ENCODE measurements at places on chromosomes 2 and 18.

GRCh38 chr2:136206613-136207012 lies 88.7 kb upstream of the CXCR4 start:
- no peak for DNase-seq

GRCh38 chr2:215107216-215108056 lies 31.0 kb downstream of the ABCA12 start:
- no peak for DNase-seq

DNA sequence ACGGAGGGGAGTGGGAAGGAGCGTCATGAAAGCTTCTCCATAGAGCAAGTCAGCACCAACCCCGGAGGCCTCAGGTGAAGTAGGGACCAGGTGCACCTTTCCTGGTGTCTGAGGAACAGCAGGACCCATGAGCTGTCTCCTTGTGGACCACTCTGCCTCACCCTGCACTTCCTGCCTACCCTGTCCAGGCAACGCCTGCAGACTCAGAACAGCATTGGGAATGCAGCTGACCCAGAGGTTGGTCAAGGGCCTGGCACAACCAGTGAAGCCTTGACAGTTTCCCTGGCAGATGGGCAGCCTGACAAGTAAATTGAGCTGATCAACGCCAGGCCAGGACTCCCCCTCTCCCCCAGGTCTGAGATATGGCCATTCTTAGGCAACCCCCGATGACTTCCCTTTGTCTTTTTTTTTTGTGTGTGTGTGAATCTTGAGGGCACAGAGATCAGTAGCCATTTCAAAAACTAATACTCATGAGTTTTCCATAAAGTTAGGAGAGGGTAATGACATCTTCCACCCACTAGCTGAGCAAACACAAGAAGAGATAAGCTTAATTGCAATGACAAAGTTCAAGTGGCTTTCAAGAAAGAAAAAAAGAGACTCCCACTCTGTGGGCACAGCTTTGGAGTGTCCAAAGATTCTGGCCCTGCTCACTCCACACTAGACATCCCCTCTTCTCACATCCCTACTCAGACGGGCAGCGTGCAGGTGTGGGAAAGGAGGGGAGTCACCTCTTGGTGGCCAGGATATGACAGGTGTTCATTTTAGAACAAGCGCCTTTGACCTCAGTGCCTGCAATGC lies 3.5 kb upstream of the FABP1 start:
- no peak for DNase-seq

DNA sequence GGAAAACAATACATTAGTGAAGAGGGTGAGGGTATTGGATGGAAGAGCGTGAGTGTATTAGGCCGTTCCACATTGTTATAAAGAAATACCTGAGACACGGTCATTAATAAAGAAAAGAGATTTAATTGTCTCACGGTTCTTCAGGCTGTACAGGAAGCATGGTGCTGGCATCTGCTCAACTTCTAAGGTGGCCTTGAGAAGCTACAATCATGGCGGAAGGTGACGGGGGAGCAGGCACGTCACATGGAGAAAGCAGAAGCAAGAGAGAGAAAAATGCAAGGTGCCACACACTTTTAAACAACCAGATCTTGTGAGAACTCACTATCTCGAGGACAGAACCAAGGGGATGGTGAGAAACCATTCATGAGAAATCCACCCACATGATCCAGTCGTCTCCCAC lies 18.2 kb downstream of the HPCAL1 start:
- no peak for DNase-seq

DNA sequence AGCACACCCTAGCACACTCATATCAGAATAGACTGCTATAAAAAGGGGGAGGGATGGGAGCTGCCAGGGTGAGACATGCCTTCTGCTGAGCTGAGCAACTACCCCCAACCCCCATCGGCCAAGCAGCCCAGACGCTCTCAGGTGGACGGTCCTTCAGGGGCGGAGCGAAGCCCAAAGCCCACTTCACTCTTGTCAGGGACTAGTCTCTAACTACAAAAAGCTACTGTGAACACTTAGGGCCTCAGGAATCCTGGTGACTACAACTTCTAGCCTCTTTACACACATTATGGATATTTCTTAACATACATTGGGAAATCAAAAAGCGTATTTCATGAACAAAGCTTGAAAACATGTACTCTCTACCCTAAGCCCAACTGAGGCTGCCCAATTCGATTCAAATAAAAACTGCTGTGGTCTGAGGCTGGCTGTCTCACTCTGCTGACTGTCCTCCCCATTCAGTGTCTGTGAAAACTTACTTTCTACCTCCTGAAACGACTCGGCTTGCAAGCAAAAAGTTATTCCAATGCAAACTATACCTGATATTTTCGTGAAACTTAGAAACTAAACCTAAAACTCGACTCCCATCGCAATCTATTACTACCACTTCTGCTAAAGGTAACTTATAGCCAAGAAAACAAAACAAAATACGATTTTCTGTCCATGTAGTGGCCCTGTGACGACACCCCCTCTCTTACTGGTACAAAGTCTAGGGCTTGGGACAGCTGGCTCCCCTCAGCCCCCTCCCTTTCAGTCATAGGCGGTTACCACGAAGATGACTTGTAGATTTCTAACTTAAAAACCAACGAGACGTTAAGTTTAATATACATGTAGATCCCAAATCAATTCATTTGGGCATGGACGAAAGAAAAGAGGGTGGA lies 1.2 kb downstream of the SERTAD2 start:
- DNase-seq, result no peak

GRCh38 chr2:139544186-139544851 lies 764.1 kb upstream of the NXPH2 start:
- DNase-seq, result no peak

DNA sequence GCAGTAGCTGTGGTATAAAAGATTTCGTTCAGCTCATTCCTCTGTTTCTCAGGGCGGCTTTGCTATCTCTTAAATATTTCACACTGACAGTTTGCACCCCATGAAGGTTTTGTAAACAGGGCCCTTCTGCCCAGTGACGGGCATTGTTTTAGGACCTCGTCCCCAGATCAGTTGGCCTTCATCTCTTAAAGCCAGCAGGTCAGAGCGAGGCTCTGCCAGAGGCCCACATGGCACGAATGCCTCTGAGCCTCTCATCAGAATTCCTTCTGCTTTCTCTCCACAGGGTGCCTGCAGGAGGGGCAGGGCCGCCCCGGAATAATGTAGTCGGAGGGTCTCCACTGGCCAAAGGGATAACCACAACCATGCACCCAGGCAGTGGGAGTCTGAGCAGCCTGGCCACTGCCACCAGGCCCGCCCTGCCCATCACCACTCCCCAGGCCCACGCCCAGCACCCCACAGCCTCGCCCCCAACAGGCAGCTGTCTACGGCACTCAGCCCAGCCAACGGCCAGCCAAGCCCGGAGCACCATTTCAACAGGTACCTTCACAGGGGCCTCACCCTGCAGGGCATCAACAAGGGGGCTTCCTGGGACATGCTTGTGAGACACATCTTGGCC lies 177.0 kb downstream of the SEPTIN10 start:
- no peak for DNase-seq

DNA sequence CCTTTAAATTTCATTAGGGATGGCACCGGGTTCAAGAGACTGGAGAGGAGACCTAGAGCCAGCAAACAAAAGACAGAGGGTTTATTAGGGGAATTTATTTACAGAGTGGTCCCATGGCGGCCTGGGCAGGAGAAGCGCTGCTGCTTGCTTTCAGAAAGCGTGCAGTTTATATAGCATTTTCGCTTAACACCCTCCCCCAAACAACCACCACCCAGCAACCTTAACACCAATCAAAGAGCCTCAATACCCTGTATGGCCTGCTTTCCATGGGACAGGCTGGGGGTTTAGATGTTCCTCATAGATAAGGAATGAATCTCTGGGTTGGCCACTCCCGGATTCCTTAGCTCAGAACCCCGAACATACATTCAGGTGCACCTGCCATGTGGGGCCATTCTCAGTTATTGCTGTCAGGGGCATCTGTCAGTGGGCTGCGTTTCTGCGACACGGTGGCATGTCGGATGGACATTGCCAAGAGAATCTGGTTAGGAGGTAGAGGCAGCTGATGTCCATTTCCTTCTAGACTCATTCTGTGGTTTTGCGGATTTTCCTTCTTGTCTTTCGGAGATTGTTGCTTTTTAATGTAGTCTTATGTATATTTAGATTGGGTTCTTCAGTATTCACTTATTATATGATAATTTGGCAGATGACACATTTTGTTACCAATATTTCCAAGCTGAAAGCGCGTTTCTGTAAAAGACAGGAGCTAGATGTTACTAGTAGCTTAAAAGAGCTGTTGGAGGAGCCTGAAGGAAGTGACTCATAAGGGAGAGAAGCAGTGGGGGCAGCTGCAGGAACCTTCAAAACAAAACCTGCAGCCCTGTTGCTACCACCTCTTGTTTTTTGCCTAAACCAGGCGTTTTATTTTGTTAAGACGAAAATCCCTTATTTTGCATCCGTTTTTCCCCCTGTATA lies 7.2 kb downstream of the AGAP1 start:
- DNase-seq, result no peak

GRCh38 chr2:26523750-26524149 lies 45.8 kb upstream of the OTOF start:
- no peak for DNase-seq

DNA sequence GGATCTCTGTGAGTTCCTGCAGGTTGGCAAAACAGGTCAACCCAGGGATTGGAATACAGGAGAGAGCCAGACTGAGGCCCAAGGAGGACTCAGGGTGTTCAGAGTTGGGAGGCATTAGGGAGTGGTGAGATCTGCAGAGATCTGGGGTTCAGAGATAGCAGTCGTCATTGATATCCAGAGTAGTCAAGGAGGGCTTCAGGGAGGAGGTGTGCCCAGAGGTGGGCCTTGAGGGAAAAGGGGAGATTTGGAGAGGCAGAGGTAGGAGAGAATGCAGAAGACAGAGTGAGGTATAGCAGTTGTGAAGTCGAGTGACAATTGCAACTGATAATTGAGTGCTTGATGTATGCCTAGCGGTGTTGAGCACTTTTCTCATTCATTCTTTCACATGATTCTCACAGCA lies 70.3 kb downstream of the CTIF start:
- no peak for DNase-seq

GRCh38 chr2:3536682-3537632 lies 17.6 kb upstream of the ADI1 start:
- no peak for DNase-seq

GRCh38 chr18:2223849-2224248 lies 347.5 kb downstream of the METTL4 start:
- no peak for DNase-seq

GRCh38 chr2:63124850-63125249 lies 74.2 kb downstream of the OTX1 start:
- no peak for DNase-seq

GRCh38 chr2:231292472-231293134 lies 94.2 kb downstream of the ARMC9 start:
- no peak for DNase-seq

DNA sequence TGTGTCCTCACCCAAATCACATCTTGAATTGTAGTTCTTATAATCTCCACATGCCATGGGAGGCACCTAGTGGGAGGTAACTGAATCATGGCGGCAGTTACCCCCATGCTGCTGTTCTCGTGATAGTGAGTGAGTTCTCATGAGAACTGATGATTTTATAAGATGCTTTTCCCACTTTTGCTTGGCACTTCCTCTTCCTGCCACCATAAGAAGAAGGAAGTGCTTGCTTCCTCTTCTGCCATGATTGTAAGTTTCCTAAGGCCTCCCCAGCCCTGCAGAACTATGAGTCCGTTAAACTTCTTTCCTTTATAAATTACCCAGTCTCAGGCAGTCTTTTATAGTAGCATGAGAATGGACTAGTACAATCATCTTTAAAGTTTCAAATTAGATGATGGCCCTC lies 902.4 kb upstream of the PIK3C3 start:
- DNase-seq, result no peak

GRCh38 chr18:25279556-25279955 lies 72.4 kb downstream of the ZNF521 start:
- no peak for DNase-seq

- no peak for DNase-seq
These were observed 22.9 kb downstream of the APCDD1 start for GRCh38 chr18:10477121-10477862.

GRCh38 chr18:34222307-34223163 lies 2.2 kb downstream of the NOL4 start:
- DNase-seq, result no peak

GRCh38 chr2:217945530-217945929 lies 57.3 kb downstream of the TNS1 start:
- DNase-seq, result no peak

DNA sequence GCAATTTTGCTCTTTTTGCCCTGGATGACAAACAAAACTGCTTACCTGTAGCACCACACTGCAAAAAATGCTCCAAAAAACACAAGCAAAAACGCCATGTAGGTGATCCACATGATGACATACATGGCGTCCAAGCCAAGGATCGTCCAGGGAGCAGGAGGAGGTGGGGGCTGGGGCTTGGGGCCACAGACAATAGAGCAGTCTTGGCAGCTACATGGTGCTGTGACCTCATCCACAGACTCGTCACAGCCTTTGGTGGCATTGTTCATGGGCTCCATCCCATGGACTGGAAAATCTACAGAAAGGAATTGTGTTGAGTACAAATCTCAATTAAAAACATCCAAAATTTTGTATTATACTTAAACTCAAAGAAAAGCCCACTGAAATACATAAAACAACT lies 26.1 kb downstream of the NPC1 start:
- no peak for DNase-seq

DNA sequence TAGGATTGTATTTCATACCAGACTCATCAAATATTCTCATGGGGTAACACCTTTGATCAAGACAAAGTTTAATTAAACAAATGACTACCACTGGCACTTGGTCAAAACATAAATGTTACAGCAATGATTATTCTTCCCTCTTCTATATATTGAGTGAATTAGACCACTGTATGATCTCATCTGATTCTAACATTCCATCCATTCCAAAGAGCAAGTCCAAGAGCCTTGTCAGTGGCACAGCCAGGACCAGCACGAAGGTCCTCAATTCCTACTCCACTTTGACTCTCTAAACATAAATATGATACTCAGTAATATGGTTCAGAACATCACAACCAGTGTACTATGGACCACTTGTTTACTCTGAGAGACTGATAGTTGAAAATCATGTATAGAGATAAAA lies 86.4 kb downstream of the AP1S3 start:
- DNase-seq, result no peak

DNA sequence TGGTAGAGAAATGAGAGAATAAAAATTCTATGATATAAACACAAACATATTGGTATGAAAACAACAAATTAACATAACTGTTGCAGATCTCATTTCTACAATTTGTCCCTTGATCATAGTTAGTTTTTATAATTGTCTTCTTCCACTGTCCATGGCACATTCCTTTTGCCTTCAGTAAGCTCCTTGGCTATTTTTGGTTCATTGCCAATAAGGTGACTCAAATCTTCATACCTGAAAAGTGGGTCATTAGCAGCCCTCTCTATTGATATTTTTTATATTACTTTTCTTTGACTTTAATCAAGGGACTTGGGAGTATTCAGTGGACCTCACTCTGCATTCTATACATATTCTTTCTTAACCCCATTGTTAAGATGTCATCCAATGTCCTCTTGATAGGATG lies 552.9 kb downstream of the TDRD15 start:
- no peak for DNase-seq

- no peak for DNase-seq
These were observed 140.6 kb downstream of the BCL2 start for GRCh38 chr18:63178971-63179370.

All from T-helper 22 cell (primary cell).